ENCODE measurements at places on chromosomes 12 and 14.

GRCh38 chr12:3304436-3305165 lies 186.4 kb upstream of the PRMT8 start:
- DNase-seq: no peak

DNA sequence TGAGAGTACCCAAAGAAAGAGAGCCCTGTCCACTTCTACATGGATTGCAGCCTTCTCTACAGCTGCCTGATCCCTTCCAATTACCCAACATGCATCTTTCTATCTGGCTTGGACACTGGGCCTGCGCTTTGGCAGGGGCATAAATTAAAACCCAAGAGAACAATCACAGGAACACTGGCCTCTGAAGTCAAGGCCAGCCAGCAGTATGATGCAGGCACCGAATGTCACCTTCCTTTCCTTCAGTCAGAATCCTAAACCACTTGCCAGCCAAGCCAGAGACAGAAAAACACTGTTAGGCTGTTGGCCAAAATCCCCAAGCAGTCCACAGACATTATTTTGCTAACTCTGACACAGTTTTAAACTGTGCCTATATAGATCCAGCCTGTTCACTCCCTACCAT lies 113.7 kb downstream of the DUSP6 start:
- DNase-seq: no peak

GRCh38 chr14:36662258-36662542 lies 540 bp downstream of the PAX9 start:
- DNase-seq: no peak

DNA sequence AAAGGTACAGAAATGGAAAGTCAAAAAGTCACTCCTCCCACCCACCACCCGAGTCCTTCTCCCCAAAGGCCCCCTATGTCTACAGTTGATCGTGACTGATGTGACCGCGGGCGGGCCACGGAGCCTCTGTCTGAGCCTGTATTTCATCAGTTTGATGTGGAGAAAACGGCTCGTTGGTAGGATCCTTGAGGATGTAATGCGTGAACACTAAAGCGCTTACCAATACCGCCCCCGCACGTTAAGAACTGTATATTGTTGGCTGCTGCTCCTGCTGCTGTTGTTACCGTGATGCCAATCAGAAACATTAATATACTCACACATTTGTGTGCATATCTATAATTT lies 24.6 kb upstream of the UBC start:
- DNase-seq: peak; percentile 69

DNA sequence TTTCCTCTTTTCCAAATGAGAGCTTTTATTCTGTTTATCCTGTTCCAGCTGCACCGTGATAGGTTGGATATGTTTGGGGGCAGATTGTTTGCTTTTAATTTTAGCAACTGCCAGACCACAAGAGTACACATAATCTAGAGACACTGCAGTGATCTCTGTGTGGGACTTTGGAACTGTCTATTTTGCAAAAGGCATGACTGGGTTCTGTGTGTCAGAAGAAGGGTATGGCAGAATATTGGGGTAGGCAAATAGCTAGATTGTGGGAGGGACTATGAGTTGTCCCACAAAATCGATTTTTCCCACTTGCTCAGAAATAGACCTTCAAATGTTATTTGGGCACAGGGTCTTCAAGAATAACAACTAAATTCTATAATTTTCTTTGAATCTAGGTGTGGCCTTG lies 275.9 kb upstream of the KITLG start:
- no peak for DNase-seq

GRCh38 chr12:55933169-55933798 lies 2.3 kb downstream of the DGKA start:
- no peak for DNase-seq

GRCh38 chr12:94326727-94327126 lies 132.9 kb downstream of the CEP83 start:
- DNase-seq: no peak

DNA sequence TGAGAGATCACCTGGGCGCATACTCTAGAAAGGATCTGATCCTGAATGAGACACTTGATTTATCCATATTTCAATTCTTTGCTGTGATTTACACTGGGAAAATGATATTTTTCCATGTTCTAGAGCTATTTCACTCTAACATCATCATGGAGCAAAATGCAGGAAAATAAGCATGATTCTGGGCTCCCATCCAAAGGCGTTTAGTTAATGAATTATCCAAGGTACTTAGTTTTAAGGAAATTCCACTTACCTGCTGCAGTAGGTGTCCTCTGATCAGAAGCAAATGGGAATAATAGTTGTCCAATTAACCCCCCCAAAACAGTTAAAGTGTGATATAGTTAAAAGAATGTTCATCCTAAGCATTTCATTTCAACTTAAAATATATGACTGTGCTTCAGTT lies 204.5 kb upstream of the PRKD1 start:
- DNase-seq: no peak

- DNase-seq: peak; percentile 63
Measured at GRCh38 chr12:66409195-66409871, 107.0 kb downstream of the HELB start.

DNA sequence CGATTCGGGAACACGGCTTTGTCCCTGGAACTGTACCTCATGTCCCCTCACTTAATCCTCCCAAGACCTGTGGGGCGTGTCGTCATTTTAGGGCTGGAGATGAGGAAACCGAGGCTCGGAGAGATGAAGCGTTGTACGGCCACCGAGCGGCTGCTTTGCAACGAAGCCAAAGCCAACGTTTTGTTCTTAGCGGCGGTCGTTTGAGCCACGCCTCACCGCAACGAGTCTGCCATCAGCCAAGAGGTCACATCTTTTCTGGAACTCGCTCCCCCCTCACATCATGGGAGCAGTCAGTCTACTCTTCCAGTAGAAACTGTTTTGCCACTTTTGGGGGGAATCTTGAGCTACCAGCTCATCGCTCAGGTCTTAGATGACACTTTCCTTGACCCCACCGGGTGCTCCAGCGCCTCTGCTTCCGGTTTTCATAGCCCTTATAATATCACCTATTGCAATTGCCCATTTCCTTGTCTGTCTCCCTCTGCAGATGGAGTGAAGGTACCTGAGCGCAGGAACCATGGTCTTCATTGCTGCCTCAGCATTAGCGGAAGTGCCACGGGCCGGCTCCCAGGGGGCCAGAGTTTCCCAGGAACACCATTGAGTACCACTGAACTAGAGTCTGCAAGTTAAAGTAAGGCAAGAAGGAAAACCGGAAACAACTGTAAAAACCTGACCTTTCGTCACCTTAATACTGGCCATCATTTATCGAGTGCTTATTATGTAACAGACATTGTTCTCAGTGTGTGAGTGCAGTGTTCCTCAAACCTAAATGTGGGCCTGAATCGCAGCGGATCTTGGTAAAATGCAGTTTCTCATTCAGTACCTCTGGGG lies 19.6 kb downstream of the NINJ2 start:
- DNase-seq: no peak

GRCh38 chr12:6047249-6048237 lies 76.9 kb downstream of the VWF start:
- DNase-seq: no peak

GRCh38 chr12:1094714-1095113 lies 103.7 kb downstream of the ERC1 start:
- DNase-seq: no peak

GRCh38 chr14:28765169-28765830 lies 1.3 kb upstream of the FOXG1 start:
- no peak for DNase-seq

- DNase-seq: no peak
Measured at GRCh38 chr12:78375461-78375860, 489.1 kb upstream of the SYT1 start.

DNA sequence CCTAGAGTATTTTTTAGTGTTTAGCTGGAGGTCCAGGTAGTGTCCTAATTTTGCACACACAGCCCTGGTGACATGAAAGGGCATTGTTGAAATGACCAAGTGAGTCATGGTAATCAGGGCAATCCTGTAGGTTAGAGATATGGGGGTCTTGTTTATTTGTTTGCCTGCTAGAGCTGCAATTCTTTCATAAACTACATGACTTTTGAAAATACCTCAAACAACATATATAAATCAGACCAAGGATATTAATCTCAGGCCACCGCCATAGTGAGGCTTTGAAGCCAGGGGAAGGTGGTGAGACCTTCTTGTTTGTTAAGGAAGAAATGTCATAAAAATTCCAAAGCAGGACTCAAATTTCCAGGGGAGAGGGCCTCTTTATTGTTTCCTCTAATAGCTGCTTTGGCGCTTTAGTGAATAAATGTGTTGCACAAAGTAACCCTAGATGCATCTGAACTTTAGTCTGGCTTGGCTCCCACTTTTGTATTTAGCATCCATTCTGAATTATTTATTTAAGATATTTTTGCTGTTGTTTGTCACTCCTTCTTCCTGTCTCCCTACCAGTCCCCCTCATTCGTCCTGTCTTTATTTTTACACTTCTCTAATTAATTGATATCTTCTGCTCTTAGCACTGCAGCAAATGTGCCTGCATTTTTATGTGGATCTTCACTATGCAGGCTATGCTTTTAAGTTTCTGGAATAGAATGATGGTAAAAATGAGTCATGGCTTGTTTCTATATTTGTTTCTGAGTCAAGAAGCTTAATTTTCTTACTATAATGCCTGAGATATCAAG lies 430.3 kb downstream of the RAD51B start:
- no peak for DNase-seq

- DNase-seq: peak; percentile 62
Measured at GRCh38 chr12:69639400-69640016, 28.8 kb upstream of the LRRC10 start.

DNA sequence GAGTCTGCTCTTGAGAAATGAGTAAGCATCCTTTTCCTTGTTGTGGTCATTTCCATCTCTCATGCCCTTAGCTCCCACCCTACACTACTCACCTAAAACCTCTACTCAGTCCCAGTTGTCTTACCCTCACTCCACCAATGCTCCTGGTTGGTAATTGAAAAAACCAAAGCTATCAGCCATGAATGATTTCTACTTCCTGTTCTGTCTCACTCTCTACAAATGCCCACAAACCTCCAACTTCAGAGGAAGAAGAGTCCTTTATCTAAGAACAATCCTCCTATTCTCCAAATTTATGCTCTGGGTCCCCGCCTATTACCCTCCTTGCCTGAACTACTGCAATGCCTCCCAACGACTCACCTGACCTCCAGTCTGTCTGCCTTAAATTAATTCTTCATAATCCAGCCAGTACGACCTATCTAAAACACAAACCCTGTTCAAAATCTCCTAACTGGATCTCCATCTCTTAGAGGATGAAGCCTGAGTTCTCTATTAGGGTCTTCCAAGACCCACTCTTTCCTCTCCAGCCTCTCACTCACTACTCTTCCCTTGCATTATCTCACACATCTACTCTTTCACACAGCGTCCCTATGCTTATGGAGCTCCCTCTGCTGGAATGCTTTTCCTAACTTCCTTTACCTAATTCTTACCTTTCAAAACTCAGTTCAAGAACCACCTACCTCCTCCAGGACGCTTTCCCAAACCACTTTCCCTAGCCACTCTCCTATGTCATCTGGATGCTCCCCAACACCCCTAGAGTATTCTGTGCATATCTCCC lies 2.2 kb downstream of the DHRS1 start:
- DNase-seq: no peak

DNA sequence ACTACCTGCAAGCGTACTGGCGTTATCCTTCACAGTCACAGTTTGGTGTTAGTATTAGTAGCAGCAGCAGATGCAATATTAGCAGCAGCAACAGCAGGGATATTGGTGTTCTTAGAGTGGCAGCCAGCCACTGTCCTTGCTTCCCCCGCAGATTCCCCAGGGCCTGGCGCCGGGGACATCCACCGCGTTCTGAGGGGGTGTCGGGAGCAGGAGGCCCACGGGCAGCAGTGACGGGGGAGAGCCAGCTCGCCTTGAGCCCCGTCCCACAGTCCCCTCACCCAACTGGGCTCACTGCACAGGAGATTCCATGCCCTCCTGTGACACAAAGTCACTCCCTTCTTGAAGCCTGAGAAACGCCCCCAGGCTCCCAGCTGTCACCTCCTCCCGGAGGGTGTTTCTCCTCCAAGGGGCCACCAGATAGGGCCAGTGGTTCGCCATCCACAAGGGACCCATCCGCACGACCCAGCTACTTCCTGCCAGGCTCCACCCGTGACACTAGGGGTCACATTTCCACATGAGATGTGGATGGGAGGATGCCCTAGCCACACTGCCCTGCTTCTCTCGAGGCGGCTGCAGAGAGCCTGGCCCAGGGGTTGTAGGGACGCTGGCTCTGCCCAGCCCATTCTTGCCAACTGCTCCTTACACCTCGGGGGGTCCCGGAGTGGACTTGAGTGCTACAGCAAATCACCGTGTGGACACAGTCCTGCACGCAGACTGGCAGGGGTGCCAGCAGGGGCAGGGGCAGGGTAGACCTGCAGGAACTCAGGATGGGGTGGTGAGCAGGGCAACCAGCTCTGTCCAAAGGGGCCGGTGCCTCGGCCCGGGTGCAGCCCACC lies 123.1 kb downstream of the PIWIL1 start:
- no peak for DNase-seq

DNA sequence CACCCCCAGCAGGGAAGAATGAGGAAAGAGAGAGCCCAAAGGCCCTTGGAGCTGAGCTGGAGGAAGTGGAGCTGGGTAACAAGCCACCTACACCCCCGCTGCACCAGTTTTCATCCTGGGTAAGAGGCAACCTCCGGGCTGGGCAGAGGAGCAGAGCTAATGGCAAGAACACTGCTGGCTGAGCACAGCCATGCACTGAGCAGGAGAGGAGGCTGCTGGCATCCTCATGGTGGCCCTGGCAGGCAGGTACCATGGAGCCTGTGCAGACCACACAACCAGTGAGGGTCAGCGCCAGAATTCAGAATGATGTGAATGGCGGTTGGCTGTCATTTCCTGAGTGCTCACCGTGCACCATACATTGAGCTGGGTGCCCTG lies 29.7 kb downstream of the PLEKHH1 start:
- DNase-seq: no peak

- no peak for DNase-seq
Measured at GRCh38 chr14:70776197-70776596, 33.1 kb downstream of the MAP3K9 start.

DNA sequence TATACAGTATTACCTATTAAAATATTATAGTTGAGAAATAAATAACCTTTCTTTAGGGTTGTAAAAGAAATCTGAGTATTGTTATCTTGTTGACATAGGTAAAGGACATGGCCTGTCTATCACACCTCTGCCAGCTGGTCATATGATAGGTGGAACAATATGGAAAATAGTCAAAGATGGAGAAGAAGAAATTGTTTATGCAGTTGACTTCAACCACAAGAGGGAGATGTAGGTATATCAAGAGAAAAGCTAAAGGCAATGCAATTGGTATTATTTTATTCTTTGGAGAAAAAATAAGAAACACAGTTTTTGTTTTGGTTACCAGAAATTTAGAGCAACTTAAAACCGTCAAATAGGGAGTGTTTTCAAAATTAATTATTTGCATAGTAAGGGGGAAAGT lies 13.5 kb downstream of the CPSF2 start:
- DNase-seq: no peak

DNA sequence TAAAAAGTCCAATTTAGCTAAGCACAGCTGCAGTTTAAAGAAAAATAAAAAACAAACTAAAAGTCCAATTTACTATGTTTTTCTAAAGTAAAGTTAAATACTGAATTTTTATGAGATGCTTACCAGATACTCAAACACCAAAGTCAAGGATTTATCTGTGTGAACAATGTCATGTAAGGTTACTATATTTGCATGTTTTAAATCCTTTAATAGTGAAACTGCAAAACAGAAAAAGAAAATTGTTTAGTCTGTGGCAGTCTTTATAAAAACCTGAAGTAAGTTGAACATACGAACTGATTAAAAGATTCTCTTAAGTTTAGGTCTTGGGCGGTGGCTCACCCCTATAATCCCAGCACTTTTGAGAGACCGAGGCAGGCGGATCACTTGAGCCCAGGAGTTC lies 102.7 kb downstream of the CDK17 start:
- no peak for DNase-seq

- DNase-seq: no peak
Measured at GRCh38 chr12:68349921-68350606, 17.9 kb upstream of the MDM1 start.
